ENCODE measurements at places on chromosomes 11 and 22. TPM values are rescaled to one million over a fixed set of nuclear protein-coding genes. Genes with fewer than 3 reads are reported as not detected.

CCDC89 gene
- 0.52 TPM for polyA plus RNA-seq

OR4D5 gene
- not detected for polyA plus RNA-seq

KRTAP5-7 gene
- polyA plus RNA-seq: not detected

TRIM49C gene
- not detected for polyA plus RNA-seq

All from right cardiac atrium (tissue), 5 donors.